H54 (cell line): ENCODE measurements at places on chromosomes 12 and 14.

GRCh38 chr12:33546004-33546403, 106.4 kb upstream of the SYT10 start:
- no peak for DNase-seq

DNA sequence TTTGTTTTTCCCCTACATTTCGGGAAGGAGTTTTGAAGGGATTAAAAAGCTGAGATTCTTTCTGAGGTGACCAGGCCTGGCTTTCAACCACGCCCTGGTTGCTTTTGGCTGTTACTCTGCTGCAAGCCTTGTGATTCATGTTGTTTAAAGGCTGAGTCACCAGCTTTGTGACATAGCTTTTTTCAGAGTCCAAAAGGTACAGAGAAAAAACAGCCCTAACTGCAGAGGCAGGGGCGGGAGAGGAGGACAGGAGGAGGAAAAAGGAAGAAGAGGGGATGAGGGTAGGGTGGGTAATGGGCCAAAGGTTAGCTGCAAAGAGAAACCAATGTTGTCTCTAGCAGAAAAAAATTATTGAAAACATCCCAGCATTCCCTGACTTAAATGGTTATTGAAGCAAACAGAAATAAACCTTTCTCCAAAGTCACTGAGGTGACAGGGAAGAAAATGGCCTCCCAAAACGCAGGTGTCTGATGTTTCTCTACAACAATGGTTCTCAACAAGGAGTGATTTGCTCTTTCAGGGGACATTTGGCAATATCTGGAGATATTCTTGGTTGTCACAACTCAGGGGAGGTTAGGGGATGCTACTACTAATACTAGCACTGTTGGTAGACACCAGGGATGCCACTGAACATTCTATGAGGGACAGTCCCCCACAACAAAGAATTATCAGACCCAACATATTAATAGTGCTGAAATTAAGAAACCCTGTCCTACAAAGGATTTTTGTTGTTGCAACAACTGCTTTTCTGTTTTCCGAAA, 2.1 kb upstream of the UBC start:
- no peak for DNase-seq

DNA sequence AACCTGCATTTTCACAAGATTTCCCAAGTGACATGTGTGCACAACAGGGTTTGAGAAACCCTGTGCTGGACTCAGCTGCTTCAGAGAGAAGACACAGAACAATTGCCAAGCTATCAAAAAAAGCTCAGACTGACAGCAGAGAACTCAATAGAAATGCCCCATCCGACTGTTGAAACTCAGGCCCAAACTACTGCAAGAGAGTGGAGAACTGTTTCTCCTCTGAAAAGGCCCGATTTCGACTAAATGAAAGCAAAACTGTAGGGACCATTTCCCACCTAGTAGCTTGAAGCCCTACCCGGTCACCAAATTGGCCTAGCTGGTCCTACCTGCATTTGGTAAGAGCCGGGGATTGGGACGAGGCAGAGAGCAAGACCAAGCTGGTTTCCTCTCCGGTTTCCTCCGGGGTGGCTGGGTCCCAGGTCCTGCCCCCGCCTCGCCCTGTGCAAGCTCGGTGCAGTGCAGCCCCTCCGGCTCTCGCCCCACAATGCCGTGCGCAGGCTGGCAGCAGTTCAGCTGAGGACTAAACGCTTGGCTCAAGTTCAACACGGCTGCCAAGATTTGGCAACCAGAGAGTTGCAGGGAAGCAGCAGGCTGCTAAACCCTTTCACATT, 1180.6 kb downstream of the VRK1 start:
- DNase-seq: no peak

DNA sequence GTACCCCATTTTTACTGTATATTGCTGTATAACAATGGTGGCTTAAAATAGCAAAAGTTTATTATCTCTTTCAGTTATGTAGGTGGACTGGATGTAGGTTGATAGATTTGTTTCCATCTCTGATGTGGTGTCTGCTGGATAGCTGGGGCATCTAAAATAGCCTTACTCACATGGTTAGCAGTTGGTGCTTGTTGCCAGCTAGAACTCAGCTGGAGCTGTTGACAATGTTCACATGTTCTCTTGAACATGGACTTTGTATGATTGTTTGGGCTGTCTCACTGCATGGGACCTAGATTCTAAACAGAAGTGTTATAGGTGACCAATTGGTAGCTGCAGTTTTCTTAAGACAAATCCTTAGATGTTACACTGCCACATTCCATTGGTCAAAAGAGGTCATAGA, 126.9 kb downstream of the GPHN start:
- DNase-seq: no peak

GRCh38 chr12:107080299-107080698, 13.1 kb downstream of the CRY1 start:
- DNase-seq: no peak
